GOT3 (cell line): ENCODE measurements at places on chromosomes 1 and 21.

DNA sequence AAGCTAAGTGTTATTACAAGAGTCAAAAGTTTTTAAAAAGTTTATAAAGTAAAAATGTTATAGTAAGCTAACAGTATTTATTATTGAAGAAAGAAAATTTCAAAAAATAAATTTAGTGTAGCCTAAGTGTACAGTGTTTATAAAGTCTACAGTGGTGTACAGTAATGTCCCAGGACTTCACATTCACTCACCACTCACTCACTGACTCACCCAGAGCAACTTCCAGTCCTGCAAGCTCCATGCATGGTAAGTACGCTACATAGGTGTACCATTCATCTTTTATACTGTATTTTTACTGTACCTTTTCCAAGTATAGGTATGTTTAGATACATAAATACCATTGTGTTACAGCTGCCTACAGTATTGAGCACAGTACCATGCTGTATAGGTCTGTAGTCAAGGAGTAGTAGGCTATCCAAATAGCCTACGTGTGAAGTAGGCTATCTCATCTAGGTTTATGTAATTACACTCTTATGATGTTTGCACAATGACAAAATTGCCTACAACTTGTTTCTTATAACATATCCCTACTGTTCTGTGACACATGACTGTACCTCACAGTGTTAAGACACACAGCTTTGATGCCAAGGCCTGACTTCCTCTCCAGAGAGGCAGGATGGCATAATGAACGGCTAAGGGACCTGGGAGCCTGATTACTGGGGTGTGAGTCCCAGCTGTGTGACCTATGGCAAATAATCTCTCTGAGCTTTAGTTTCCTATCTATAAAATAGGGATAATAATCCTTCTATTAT, 12.7 kb downstream of the DHCR24 start:
- no peak for DNase-seq

GRCh38 chr1:43521078-43521477, 9.6 kb upstream of the PTPRF start:
- no peak for DNase-seq

GRCh38 chr1:209132736-209133467, 450.6 kb upstream of the CAMK1G start:
- no peak for DNase-seq

DNA sequence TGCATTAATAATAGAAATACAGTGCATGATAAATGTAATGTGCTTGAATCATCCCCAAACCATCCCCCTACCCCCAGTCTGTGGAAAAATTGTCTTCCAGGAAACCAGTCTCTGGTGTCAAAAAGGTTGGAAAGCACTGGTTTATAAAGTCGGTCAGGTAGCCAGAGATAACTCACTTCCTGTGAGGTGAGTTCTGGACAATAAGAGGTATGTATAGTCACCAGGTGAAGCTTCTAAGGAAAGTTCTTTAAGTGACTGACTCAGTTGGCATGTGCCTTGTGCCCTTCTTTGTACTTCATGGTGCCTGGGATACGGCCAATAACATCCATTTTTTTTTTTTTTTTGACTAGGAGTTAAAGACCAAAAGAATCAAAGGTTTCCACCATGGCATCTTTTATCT, 103.7 kb downstream of the GPATCH2 start:
- DNase-seq, result no peak

DNA sequence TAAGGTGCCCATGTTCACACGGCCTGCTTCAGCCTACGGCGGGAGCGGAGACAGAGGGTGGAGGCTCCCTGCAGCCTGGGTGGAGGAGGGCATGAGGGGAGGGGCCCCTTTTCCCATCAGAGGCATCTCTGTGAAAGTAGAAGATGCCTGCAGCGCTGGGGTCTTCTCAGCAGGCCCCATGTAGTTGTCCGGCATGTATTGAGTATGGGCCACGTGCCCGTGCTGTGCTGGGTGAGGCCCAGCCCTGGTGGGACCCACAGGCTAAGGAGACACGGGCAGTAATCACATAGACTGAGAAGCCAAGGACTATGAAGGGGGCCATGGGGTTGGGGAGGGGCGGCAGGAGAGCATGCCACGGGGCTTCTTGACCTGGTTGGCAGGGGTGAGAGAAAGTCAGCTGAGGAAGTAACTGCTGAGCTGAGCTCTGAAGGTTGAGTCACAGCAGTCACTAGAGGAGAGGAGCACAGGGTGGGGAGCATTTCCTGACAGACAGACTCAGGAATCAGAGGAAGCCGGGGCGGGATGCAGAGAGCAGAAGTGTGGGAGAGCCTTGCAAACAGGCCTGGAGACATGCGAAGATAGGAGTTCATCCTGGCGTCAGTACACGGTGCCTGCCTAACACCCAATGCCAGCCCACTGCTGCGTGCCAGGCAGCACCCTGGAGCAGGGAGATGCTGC, 21.6 kb downstream of the PSEN2 start:
- DNase-seq, result no peak

DNA sequence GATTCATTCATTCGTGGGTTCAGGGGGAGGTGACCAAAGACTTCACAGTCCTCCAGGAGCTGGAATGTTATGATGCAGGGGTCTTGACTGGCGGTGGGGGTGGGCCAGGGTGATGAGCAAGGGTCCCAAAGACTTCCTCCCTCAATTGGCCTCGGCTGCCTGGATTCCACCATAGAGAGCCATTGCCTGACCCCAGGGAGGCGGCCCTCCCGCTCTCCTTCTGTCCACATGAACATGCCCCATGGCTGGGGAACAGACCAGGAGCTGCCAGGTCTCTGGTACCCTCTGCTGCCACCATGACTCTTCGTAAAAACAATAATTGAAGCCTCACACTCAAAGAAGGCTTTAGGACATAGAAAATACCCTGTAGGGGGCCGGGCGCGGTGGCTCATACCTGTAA, 102.5 kb upstream of the CASZ1 start:
- DNase-seq, result no peak

- no peak for DNase-seq
Measured at GRCh38 chr1:15089258-15089992, 64.1 kb upstream of the TMEM51 start.

GRCh38 chr1:17636612-17637011, 97.1 kb downstream of the ARHGEF10L start:
- no peak for DNase-seq

GRCh38 chr1:232319072-232319471, 310.9 kb downstream of the SIPA1L2 start:
- no peak for DNase-seq

GRCh38 chr21:14675774-14676530, 129.8 kb upstream of the SAMSN1 start:
- no peak for DNase-seq

- no peak for DNase-seq
Measured at GRCh38 chr21:46118316-46119143, 20.6 kb downstream of the COL6A2 start.

DNA sequence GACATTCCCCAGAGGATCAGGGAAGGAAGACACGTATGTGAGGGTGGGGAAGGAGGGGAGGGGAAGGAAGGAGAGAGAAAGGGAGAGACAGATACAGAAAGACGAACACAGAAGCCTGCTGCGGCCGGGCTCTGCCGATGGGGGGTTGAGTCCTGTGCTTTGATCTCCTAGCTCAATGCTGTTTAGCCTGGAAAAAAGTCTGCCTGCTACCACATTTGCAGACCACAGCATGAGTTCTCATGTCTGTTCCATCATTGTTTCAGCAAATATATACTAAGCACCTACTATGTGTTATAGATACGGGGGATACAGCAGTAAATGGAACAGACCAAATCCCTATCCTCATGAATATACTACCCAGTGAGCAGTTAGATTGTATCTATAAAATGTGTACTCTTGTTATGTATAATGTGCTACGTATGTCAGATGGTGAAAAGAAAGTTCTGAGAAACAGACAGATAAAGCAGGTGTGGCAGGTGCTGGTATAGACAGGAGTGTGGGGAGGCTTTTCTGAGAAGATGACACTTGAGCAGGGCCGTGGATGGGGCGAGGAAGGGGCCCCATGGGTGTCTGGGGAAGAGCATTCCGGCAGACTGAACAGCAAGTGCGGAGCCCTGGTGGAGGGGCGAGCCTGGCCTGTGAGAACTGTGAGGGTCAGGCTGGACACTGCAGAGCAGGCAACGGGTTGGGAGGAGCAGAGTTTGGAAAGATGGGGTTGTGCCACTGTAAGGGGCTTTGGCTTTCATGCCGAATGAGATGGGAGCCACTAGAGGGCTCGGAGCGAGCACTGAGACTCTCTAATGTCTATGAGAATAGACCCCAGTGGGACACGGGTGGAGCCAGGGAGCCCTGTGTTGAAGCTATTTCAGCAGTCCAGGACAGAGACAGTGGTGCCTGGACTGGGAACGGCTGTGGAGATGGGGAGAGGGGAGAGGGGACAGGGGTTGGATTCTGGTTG, 34.1 kb downstream of the KIAA1614 start:
- DNase-seq, result no peak

DNA sequence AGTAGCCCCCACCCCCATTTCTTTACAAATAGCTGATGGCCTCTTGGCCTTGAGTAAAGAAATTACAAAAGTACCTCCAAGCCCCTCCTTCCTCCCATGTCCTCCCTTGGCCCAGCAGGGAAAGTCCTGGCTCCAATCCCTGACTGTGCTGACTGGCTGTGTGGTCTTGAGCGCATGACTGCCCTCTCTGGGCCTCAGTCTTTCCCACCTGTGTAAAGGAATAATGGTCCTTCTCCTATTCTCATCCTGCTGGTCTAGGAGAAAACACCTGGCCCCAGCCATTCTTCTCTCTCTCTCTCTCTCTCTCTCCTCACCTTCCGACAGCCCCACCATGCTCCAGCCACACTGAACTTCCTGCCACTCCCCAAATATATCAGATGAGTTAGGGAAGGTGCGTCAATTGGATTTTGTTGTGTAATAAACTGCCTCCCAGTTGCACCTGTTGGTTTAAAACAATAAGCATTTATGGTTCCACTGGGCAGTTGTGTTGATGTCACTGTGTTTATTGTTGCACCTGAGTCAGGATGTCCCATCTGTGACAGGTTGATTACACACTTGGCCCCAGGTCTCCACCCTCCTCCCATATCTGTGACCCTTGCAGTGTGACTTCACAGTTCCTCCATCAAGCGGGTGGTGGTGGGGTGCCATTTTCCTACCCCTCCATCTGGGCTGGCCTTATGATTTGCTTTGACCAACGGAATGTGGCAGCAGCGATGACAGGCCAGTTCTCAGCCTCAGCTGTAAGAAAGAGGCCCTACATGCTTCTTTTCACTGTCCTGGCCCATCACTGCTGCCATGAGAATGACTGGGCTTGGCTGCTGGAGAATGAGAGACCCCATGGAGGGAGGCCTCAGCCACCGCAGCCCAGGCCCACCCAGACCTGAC, 22.3 kb upstream of the LRP8 start:
- DNase-seq, result no peak

DNA sequence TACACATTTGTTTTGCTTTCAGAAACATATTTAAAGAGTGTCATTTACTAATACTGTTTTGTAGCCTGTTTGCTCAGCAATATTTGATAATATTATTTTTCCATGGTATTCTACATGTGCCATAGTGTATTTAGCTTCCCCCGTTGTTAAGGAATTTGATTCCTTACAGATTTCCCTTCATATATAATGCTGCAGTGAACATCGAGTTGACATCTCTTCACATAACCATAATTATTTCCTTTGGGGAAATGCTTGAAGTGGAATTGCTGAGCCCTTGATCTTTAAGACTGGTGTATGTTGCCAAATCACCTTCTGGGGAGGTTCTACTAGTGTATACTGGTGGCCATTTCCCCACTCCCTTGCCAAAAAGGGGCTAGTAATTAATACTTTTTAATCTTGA, 42.6 kb downstream of the FAM163A start:
- DNase-seq, result no peak

DNA sequence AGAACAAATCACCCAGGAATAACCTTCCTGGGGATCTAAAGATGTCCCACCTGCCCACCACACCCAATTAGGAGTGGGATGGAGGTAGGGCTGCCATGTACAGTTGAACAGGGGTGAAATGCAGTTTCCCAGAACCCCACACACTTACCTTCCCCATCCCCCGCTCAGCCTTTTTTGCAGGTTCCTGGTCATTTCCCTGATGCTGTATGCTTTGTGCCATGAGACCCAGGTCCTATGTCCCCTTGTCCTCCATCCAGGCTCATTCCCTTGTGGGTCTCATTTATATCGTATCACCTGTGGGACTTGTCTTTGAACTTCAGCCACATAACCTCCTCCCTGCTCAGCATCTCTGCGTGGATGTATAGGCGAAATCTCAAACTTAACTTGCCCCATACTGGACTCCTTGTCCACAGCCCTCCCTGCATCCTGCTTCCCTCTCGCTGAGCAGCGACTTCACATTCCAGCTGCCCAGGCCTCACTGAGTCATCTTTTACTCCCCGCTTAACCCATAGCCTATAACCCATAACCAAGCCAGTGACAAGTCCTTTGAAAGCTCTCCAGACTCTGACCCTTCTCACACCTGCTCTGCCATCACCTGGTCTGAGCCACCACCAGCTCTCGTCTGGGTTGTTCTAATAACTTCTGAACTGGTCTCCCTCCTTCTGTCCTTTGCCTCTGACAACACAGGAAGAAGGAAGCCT, 4.7 kb downstream of the LDLRAD2 start:
- DNase-seq, result no peak

GRCh38 chr1:201139306-201139705, 12.3 kb upstream of the ASCL5 start:
- no peak for DNase-seq
